ENCODE measurements at places on chromosomes 5 and 9.
A peak's percentile ranks its signal among the peaks of the same experiment; 100 is the strongest.

GRCh38 chr9:133572821-133573361 lies 36.3 kb downstream of the FAM163B start:
- DNase-seq, result no peak

DNA sequence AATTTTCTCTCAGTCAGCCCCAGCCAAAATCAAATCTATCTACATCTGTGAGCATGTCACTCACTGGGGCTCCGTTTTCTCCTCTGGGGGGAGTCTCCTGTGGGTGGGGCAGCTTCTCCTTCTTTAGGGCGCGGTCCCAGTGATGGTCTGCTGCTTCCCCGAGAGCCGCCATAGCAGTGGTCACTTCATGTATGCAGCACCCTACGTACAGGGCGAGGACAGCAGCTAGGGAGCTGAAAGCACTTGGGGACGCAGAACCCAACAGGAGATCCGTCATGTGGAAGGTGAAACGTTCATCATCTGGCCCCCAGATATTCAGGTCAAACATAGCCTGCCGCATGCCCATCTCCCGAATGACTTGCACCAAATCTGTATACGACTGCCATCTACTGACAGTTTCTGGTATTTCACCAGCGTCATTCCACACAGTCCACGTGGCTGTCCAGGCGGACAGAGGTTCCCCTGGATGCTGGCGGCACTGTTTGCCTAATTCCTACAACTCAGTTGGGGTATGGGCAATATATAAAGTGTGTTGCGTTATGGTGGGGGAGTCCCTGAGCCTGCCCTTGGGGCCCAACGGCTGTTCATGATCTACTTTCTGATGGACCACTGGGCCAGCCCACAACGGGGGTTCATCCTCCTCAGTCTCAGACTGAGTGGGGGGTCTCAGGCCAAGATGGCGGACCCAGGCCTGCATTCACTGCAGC lies 795.0 kb downstream of the EFNA5 start:
- no peak for DNase-seq

GRCh38 chr5:160970605-160971191 lies 118.7 kb upstream of the ATP10B start:
- DNase-seq, result no peak

GRCh38 chr5:103487218-103487617 lies 75.4 kb downstream of the NUDT12 start:
- DNase-seq, result no peak

- no peak for DNase-seq
These were observed 37.6 kb downstream of the SYK start for GRCh38 chr9:90839183-90839728.

GRCh38 chr5:160470437-160471361 lies 49.0 kb downstream of the PTTG1 start:
- no peak for DNase-seq

DNA sequence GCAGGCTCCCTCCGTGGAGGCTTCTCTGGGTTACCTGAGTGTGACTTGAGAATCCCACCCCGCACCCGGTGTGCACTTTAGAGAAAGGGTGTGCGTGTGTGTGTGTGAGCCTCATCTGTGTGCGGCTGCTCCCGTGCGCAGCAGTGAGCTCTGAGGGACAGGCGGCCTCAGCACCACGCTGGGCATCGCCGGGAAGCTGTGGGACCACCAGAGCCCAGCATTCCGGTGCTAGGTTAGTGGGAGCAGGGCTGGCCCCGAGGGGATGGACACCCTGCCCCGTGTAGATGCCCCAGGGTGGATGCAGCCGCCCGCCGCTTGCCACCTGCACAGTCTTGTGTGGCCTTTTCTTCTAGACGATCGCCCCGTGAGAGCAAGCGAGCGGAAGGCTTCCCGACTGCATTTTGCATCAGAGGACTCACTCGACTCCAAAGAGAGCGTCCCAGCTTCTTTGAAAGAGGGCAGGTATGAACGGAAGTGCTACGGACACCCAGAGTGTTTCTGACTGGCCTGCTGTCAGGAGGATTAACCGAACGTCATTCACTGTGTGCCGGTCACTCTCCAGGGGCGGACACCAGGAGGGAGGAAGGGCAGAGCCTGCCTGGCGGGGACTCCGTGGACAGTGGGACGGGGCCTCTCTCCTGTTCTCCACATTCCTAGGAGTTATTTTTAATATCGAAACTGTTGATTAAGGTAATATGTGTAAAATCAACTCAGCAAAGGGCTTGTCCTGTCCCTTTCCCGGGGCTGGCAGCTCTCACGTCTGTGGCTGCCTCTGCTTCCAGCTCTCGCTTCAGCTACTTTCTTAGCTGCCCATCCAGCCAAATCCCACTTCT lies 12.2 kb downstream of the CEP72 start:
- no peak for DNase-seq

DNA sequence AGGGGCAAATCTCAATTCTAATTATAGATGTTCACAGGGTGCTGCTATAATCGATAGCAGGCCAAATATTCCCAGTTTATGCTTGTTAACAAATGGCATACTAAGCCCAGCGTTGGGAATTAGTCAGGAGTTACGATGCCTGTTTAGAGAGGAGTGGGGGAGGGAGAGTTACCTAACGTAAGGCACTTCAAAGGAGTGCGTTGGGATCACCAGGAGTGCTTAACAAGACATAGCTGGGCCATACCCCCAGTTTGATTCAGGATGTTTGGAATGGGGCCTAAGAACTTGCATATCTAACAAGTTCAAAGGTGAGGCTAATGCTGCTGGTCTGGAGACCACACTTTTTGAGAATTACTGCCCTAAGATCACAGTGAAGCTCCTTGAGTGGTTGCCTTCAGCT lies 14.5 kb upstream of the SRP19 start:
- no peak for DNase-seq

DNA sequence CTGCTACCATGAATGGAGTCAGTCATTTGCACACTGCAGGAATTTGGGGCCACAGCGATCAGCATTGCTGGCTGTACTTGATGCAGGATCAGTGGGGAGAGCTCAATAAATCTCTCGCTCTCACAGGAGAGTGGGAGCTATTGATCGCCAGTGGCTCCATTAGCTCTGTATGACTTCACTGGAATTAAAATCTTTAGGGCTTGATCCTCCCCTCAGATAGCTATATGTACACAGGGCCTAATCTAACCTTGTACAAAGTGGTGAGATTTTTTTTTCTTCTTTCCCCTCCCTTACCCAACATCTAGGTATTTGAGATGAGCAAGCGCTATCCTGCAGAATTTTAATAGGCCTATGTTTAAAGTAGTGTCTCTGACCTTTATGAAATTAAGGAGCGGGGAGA lies 84.9 kb downstream of the IZUMO3 start:
- DNase-seq, result no peak

GRCh38 chr5:43353668-43354067 lies 40.5 kb upstream of the HMGCS1 start:
- no peak for DNase-seq

DNA sequence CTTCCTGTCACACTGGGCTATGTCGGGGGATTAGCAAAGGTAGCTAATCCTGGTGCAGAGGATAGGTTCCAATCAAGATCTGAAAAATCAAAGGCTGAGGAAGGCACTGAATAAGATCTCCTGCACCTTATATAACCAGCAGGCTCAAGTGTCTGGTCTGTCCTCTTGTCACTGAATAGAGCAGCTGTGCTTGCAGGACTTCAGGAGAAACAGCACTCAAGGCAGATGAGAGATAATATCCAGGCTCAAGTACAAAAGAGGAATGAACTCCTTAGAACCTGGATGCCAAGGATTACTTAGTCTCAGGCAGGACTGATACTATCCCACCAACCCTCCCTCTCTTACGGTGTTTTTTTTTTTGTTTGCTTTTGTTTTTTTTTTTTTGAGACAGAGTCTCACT lies 108.8 kb upstream of the LRRTM2 start:
- no peak for DNase-seq

DNA sequence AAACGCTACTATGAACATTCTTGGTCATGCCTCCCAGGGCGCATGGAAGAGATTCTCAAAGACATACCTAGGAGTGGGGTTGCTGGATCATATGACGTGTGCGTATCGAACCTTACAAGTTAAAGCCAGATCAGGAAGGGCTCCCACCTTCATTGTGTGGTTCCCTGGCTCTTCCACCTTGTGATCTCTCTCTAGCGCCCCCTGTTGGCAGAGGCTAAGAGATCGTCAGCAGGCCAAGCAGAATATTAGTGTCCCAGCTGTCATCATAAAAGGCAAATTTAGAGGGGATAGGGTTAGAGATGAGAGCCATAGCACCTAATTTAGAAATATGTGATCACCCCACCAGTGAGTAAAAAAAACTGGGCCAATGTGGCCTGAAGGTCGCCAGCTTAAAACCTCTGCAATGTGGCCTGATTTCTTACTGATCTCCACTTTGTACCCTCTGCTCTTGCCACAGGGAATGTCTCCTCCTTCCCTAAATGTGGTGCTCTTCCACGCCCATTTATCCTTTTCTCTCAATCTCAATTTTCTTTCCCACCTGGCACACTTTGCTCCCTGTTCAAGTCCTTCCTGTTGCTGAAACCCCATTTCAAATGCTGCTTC lies 91.7 kb upstream of the SHB start:
- no peak for DNase-seq

DNA sequence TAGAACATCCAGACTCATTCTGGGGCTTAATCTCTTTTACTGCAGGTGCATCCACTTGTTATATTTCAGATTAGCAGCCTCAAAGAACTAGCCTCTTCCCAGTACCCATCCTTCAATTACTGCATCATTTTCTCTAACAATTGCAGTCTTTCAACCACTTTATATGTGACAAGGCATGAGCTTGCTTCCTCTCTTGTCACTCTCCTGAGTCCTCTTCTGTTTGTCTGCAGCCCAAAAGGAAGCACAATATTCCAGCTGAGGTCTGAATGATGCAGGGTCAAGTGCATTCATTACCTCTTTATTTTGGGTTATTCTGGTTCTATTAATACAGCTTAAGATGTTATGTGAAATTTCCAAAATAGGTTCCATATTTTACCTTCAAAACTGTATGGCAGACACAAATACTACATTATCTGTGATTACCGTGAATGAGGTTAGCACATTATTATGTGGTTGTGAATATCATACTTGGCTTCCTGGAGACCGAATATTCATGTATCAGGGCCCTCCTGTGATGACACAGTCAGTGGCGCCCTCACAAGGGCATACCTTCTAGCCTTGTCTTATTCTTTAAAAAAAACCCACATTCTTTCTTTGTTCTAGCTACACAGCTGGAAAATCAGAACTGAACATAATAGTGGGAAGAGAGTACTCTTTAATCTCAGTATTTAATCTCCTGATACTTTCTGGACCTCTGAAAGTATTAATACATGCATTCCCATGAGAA lies 323.8 kb downstream of the PDE4D start:
- no peak for DNase-seq

GRCh38 chr5:156329171-156329611 lies 2.2 kb downstream of the SGCD start:
- DNase-seq, result no peak

DNA sequence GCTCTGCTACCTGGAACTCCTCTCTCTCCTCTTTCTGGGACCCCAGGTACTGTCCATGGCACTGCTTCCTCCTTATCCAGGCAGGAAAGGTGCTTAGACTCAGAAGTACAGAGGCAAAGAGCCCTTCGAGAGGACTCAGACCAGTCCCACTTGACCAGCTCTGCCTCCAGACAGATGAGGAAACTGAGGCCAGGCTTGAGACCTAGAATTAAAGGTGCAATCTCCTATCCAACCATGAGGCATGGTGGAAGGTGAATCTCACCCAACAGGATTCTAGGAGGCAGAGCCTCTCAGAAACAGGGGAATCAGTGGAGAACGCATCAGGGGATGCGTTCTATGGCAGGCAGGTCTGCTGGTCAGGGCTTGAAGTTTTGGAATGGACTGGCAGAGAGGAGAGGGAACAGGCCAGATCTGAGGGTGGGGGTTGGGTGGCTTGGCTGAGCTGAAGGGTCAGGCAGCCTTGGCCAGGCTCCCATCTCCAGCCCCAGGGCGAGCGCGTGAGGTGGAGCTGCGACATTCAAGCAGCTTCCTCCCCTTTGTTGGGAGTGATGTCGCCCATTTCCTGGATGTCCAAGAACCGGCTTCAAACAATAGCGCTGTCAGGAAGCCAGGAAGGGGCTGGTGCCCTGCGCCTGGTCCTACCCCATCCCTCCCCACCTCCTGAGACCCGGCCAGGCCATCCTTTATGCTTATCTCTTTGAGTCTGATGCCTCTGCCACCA lies 26.2 kb downstream of the NDUFA8 start:
- no peak for DNase-seq

DNA sequence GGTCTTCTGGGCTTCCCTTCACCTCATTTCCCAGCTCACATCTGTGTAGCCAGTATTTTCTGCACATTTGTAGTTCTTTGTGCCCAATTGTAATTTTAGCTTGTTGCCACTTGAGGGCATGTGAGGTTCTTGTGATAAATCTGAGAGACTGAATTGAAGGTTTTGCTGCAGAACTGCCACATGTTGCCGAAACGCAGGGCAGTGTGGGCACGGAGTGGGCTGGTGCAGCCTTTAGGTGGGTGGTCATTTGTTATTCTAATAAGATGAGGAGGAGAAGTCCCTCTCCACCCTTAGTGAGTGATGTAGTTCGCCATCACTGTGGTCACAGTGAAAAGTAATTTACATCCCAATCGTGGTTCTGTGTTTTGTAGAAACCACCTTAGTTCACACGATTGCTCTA lies 21.2 kb downstream of the OTULIN start:
- peak; percentile 60 for DNase-seq

DNA sequence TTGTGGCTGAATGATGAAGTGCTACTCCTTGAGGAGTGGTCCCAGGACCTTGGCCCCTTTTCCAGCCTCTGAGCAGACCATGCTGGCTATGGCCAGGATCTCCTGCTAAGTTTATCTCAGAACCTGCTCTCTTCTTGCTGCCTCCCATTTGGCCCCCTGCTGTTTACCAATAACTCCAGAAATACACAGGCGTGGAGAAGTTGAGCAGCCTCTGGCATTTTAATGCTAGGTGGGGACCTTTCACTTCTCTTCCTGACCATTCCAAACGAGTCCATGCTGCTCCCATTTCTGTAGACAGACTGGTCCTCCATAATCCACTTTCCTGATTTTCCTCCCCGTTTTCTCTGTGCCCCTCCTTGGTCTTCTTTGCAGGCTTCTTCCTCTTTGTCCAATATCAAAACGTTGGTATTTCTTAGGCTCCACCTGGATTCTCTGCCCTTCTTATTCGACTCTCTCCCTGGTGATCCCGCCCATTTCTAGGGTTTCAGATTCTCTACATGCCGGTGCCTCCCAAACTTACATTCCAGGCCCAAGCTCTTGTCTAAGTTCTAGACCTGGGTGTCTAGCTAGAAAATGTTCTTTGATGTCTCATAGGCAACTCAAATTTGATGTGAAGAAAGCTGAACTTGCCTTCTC lies 33.4 kb upstream of the TNFAIP8 start:
- DNase-seq, result no peak

DNA sequence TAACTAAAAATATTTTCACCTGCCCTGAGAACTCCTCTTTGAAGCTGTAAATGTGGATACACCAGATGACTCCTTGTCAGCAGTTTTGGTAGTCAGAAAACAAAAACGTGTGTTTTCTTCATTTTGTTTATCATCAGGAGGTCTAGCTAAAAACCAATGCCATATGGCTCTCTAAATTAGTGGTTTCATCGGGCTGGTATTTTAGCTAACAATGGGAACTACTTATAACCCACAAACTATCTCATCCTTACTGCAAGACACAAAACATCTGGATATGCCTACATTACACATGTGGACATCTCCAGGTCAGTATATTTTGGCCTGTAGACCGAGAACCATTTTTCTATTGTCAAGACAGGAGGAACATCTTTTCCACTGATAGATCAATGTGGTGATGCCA lies 56.2 kb downstream of the GAS1 start:
- DNase-seq, result no peak
